Foreskin keratinocyte (primary cell): ENCODE measurements at places on chromosomes 11 and 22.

- no peak for DNase-seq
These were observed 53.3 kb upstream of the ARFGAP3 start for GRCh38 chr22:42910221-42910942.

DNA sequence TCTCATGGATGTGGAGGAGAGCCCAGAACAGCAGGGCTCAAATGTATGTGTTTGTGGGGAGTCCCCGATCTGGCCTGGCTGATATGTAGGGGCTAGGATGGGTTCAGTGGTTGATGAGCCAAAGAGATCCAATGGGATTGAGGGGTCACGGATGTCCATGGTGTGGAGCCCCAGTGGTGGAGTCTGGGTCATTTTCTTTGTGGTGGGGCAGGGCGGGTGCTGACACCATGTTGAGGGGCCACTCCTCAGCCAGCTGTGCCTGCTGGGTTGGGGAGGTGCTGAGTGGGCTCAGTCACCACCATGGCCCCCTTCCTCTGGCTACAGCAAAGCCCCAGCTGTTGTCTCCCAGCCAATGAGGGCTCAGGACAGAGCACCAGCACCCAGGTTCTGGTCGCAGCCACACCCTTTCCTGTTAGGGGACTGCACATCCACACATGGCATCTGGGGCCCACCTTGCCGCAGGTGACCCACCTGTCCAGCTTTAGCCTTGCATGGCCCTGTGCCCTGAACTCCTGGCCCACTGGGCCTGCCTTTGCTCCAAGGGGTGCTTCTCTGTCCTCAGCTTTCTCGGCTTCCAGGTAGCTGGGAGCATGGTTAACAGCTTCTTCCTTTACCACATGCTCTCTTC lies 3.2 kb upstream of the GNAZ start:
- no peak for DNase-seq

DNA sequence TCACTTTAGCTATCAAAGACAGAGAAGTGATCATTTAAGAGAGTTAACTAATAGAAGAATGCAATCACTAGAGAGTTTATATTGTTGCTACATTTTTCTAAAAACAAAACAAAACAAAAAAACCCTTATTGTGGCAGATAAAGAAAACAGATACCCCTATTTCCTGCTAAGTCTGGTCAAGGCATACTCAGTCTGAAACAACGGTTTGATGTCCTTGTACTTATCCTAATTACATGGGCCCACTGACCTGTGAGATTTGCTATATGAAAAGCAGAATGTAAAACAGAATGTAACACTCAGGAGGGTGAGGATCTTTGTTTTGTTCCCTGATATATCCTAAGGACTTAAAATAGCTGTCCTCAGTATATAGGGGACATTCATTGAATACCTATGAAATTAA lies 24.6 kb downstream of the MAML2 start:
- DNase-seq: no peak

DNA sequence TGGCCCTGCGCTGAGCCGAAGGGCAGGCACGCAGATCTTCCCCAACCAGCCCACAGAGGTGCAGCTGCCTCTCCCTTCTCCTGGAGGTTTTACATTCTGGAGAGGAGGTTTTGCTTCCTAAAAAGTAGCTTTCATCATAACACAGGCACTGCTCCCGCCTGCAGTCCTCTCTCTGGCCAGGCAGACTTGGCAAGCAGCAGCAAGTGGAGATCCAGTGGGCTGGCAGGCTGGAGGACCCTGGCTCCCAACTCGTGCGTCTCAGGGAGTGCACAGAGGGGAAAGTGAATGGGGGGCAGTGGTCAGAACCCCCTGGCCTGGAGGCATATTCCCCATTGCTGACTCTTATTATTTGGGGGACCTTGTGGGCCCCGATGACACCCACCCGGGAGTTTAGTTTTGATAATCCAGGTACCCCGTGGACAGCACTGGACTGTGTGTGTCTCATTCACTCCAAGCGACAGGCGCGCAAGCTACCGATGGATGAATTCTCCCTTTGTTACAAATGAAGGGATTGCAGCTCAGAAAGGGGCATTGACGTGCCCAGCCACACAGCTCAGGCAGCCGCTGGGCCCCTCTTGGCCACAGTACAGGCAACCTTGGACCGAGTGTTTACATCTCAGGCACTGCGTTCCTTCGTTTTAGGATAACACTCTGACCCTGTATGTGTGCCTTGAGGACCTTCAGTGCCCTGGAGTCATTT lies 1223.9 kb downstream of the BRD1 start:
- DNase-seq: no peak

DNA sequence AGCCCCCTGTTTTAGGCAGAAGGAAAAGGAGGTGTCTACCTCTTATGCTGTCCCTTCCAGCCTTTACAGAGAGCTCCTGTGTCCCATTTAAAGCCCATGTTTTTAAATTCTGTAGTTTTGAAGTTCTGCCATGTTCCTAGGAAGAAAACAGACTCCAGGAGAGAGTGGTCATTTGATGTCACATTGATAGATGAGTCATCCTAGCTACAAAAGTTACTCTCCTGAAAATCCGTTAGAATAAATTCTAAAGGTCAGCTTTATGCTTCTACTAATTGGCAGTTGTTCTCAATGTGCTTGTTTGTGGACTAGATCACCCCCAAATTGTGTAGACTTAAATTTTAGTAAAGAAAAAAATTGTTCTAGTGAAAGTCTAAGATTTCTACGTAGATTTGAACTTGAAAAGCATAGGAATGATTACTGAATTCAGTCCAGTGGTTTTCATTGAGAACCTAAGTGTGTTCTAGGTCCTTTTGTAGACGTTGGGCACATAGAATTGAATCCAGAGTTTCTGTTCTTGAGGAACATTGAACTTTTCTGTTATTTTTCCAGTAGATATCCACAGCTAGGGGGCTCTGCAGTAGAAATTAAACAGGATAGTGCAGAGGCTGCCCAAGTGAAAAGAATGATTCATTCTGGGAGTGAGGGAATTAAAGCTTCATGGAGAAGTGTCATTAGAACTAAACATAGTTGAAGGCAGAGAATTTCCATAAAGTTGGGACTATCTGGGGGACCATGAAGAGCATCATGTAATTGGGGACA lies 140.6 kb upstream of the RASSF10 start:
- DNase-seq: no peak

GRCh38 chr11:102929972-102930371 lies 25.6 kb downstream of the MMP13 start:
- no peak for DNase-seq

GRCh38 chr22:19723983-19724827 lies 866 bp downstream of the GP1BB start:
- DNase-seq: peak; percentile 20

- DNase-seq: no peak
These were observed 80.1 kb downstream of the USP35 start for GRCh38 chr11:78268591-78269410.

- no peak for DNase-seq
These were observed 23.8 kb downstream of the LRP4 start for GRCh38 chr11:46894506-46894905.

GRCh38 chr11:31109446-31109845 lies 260.1 kb downstream of the DCDC1 start:
- no peak for DNase-seq

DNA sequence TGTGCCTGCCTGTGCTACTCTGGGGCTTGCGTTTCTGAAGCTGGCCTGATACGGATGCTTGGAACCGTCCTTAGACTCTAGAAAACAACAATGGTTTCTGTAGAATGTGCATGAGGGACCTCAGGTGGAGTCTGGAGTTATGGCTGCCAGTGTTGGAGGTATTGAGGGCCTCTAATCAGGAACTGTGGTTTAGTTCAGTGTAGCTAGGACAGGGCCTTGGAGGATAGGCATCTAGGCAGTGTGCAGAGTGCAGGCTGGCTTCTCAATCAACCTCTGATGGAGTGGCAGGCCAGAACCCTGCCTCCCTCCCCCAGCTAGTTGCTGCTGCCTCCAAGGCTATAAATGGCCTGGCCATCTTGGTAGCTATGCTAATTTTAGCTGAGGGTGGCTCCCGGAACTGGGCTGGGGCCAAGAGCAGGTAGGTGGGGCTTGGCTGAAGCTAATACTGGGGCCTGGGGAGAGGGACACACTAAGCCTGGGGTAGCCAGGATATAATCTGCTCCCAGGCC lies 4.0 kb downstream of the STIM1 start:
- no peak for DNase-seq

DNA sequence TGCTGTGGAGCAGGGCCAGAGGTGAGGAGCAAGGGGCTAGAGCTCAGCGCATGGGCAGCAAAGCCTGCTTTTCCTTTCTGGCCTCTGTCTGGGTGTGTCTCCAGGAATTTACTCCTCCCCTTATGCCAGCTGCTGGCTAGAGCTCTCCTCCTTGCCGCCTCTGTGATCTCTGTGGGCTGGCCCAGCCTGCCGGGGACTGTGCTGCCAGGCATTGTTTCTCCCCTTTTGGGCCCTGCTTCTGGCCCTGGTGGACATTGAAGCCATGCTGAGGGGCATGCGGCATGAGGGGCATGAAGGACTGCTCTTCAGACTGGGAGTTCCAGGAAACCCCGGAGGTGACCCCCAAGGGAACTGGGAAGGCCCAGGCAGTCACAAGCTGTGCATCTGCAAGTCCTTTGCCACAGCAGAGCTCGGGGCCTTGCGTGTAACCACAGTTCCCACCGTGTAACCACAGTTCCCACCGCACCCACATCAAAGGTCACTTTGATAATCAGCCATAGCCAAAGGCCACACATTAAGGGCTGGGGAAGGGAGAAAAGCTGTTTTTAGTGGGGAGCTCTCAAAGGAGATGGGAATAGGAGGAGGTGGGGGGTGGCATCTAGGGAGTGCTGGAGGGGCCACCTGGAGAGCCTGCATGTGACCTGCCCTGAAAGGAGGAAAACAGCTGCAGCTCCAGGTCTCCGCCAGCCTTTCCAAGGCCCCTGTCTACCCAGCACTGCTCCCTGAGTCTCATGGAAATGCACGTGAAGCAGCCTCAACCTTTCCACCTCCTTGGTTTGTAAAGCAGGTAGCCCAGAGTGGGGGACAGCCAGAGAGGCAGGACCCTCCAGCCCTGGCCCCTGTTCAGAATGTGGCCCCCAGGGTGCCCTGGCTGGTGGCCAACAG lies 62.3 kb downstream of the PPFIBP2 start:
- no peak for DNase-seq

DNA sequence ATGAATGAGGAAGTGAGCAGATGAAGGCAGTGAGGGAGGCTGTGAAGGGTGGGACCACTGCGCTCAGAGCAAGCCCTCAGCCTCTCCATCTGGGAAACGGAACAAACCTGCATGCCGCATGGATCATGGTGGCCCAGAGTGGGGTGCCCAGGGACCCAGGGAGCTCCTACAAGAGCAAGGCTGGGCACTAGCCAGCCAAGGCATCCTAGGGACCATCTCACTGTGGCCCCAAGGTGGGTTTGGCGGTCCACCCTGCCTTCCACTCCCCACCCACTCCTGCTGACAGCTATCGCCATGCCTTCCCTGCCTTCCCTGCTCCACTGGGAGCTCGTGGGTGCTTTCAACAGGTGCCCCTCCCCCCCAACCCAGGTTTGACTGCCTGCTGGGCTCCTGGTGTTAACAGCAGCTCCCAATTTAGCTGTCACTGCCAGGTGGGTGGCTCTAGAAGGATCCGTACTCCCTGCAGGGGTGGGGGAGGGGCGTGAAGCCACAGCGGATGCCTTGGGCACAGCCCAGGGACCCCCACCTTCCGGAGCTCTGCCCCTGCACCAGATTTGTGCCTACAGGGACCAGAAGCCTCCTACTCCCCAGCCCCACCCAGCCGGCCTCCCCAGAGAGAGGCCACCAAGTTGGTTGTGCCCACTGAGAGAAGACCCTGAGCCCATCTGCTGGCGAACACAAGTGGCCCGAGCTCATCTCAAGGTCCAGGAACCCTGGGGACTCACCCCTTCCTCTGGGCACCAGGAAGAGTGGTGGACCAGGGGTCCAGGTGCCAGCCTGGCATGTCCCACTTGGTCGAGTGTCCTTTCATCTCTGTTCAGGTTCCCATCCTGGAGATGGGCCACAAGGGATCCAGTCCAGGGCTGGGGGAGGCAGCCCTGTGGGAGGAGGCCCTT lies 29.7 kb upstream of the PRODH start:
- no peak for DNase-seq

GRCh38 chr11:108558222-108558621 lies 35.3 kb downstream of the EXPH5 start:
- no peak for DNase-seq

GRCh38 chr11:112368381-112368780 lies 107.7 kb upstream of the PLET1 start:
- DNase-seq: no peak

GRCh38 chr22:25137577-25138525 lies 61.8 kb upstream of the CRYBB3 start:
- no peak for DNase-seq

- DNase-seq: peak; percentile 78
These were observed 74.6 kb downstream of the AASDHPPT start for GRCh38 chr11:106152013-106152412.

DNA sequence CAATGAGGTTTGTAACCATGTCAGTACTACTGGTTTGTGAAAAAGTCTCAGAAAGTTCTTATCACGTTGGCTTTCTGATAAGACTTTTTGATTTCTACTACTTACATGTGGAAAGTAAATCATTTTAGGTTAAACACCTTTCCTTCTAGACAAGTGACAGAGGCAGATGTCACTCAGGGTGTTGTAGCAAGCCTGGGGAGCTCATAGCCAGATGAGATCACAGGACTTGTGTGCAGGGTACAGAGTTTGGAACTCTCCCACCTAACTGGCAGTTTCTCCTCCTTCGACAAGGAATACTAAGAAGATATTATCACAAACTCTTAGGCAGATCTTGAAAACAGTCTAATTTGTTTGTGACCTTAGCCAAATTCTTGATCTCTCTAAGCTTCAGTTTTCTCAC lies 49.4 kb upstream of the PICALM start:
- DNase-seq: no peak

- DNase-seq: no peak
These were observed 798.7 kb downstream of the TBC1D22A start for GRCh38 chr22:47561115-47561675.

DNA sequence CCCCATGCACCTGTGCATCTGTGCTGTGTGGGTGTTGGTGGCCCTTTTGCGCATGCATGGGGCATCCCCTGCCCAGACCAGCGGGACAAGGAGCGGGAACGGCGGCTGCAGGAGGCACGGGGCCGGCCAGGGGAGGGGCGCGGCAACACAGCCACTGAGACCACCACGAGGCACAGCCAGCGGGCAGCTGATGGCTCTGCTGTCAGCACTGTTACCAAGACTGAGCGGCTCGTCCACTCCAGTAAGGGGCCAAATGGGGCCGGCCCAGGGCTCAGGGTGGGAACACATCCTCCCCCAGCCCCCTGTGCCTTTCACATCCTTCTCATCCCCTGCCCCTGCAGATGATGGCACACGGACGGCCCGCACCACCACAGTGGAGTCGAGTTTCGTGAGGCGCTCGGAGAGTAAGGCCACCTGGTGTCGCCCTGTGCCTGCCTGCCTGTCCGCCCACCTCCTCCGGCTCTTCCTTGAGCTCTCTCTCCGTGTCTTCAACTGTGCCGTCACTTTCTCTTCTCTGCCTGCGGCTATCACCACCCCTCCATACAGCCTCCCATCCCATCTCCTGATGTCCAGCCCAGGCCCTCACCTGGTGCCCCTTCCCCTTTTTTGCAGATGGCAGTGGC lies 10.6 kb downstream of the SELENOM start:
- no peak for DNase-seq
